ENCODE measurements at places on chromosomes 3 and 15.

- DNase-seq: no peak
Observed at GRCh38 chr3:184067573-184068055, 14.8 kb downstream of the HTR3C start.

GRCh38 chr15:40029979-40030893 lies 8.7 kb downstream of the SRP14 start:
- no peak for DNase-seq

- no peak for DNase-seq
Observed at GRCh38 chr3:130926504-130926903, 32.6 kb downstream of the ATP2C1 start.

GRCh38 chr3:138513090-138513843 lies 78.9 kb downstream of the ESYT3 start:
- no peak for DNase-seq

DNA sequence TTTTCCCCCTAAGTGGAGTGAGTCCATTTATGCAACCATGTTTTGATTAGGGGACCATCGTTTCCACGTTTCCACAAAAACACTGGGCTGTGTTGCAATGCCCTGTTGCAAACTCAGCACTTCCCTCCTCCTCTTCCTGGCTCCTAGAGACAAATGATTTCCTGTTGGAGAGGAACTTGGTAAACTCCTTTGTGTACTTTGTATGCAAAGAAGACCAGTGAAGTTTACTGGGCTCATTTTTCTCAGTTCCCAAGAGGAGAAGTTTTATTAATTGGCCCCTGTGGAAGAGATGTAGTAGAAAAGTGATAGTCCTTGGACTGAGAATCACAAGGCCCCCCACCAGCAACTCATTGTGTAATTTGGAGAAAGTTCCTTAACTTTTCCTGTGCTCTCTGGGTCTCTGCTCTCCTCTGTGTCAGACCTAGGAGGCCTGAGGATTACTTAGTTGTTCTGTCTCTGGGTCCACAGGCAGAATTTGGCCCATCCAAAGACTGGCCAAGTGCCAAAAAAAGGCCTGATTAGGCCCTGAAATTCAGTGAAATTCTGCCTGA lies 95.0 kb downstream of the ATG7 start:
- no peak for DNase-seq

DNA sequence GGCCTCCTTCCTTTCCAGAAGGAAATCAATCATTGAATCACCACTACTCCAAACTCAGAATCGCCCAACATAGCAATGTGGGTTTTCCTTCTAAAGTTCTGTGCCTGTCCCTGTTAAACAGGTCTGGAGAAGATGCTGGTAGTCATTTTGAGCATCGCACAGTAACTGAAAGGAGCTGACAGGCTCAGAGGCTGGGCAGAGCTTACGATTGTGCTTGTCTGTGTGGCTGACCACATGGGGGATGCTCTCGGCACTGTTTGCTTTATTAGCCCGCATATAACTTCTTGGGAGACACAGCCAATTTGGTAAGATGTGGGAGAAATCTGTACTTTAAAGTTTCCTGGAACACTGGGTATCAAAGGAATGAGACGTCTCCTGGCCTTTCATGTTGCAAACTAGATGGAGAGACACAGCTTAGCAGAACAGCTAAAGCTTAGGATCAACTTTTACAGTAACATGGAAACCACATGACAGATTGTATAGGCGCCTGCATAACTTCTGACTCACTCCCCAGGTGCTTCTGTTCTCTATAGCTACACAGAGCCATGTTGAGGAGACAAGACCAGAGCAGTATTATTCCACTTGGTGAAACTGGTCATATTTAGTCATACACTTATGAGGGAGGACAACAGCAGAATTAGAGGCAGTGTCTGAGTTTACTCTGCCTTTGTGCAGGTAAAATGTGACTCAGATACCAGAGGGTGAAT lies 374.1 kb downstream of the RORA start:
- no peak for DNase-seq

- no peak for DNase-seq
Observed at GRCh38 chr15:38860253-38860652, 295.6 kb upstream of the RASGRP1 start.

DNA sequence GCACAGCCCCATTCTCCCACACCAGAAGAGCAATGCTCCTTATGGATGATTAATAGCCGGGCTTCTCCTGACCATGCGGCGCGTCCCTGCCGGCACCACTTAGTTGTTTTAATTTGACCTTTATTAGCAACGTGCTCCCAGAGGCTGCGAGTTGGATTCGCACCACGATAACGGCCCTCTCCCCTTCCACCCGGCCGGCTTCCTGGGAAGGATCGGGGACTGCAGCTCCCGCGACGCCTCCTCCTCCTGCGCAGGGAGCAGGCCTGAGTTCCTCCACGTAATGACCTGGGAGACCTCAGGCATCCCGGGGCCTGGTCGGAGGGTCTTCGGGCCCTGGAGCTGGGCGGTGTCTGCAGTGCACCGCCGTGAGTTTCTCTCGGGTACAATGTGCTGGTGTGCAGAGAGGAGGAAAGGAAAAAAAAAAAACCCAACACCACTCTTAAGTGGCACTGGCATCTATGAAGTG lies 243.3 kb upstream of the TOPAZ1 start:
- DNase-seq: no peak

DNA sequence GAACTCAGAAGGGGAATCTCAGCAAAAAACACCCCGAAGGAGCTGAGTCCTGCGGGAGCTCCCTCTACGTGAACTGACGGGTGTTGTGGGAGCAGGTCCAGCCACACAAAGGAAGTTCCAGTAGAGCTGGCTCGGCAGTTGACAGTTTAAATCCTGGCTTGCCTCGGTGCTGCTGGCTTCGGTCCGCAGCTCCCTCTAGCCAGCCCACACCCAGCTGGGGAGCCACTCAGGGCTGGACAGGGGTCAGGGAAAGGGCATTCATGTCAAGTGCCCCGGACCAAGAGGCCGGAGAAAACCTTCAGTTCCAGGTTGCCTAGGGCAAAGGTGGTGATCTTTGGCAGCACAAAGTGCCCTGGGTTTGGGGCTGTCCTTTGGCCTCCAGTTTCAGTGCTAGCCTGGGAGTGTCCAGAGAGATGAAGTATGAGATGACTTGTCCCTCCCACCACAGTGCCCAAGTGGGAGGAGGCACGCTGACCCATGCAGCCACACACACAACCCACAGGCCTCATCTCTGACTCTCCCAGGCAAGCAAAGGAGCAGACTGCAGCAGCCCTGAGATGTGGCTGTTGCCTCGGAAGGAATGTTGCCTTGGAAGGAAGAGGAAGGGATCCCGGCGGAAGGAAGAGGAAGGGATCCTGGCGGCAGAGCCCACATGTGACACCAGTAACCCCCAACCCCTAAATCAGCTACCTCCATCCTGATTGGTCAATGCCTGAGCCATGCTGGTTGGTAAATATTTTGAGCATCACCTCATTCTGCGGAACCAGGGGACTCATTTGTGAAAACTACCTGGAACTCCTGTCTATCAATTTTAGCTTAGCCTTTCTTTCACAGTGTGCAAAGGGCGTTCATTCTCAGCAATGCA lies 13.9 kb upstream of the ANPEP start:
- DNase-seq: peak; percentile 32

- peak; percentile 68 for DNase-seq
Observed at GRCh38 chr3:8443829-8444791, 57.5 kb upstream of the LMCD1 start.

DNA sequence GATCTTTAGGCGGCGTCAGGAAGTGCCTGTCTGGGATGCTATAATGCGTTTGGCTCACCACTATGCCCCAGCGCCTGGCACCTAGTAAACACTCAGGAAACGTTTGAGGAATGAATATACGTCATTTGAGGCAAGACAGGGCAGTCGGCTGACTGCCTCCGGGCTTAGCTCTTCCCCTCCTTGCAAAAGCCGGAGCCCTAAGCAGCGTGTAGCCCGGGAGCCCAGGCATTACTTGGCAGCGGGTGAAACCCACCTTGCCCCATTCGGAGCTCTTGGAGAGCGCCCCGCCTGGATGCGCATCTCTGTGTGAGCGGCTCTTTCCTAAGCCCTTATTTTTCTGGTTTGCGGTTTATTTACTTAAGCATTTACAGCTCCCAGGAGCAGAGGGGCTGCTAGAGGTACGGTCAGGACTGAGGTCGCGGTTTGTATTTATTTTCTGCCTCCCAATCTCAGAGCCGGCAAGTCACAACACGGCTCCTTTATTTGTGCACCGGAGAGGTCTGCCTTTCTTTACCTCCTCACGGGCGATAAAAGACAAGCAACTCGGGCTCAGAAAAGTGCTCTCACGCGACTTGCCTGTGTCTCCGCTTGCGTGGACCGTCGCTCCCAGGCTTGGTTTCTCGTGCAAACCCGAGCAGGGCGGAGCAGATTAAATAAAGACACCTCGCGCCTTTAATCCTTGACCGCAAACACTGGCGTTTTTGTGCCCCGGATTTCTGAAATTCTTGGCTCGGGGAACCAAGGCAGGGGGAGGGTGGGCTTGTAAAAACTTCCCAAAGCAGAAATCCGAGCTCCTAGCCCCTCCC lies 737 bp upstream of the ITPR1 start:
- DNase-seq: no peak

DNA sequence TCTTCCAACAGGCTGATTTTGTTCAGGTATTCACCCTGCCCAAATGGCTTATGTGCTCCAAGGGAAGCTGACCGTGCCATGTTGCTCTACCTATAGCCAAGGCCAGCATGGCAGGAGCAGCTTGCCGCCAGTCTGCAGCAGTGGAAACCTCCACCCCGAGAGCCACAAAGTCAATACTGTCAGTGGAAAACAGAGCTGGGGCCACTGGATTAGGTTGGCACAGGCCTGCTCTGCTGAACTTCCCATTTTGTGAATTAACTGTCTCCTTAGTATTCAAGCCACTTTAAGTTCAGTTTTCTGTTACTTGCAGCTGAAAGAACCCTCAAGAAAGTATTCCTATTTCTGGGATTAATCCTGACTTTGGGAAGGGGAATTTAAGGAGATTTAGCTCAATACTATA lies 63.8 kb upstream of the XCR1 start:
- no peak for DNase-seq

- no peak for DNase-seq
Observed at GRCh38 chr15:27762471-27762870, 336.6 kb downstream of the OCA2 start.

- DNase-seq: no peak
Observed at GRCh38 chr15:76905855-76906254, 715 bp upstream of the SCAPER start.

GRCh38 chr3:156816091-156816793 lies 9.9 kb upstream of the LEKR1 start:
- DNase-seq: no peak

DNA sequence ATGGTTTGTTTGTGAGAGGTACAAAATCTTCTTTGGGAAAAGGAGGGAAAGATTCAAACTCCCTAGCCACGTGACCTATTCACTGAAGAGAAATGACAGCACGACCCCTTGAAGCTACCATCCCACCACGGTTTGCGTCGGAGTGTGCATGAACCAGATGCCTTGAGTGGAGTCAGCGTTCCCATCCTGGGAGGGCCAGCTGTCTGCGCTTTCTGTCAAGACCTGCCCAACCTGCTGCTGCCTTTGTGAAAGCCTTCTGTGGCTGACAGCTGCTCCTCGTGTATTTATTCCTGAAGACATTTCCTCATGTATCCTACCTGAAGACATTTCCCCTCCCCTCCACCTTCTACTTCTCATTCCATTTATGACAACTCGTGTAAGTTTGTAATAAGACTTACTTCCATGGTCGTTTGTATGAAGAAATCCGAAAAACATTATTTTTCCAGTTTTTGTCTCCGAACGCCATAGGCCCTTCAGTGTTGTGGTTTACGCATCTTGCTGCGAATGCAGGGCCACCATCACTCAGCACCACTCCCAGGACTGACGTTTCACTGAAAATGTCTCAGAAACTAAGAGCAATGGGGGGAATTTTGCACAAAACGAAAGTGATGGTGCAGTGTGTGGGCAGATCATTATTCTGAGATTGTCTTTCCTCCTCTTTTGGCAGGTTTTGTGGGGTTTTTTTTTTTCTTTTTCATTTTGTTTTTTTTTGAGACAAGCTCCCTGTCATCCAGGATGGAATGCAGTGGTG lies 18.9 kb downstream of the EBLN2 start:
- no peak for DNase-seq

GRCh38 chr3:20326541-20326940 lies 140.5 kb upstream of the SGO1 start:
- no peak for DNase-seq

DNA sequence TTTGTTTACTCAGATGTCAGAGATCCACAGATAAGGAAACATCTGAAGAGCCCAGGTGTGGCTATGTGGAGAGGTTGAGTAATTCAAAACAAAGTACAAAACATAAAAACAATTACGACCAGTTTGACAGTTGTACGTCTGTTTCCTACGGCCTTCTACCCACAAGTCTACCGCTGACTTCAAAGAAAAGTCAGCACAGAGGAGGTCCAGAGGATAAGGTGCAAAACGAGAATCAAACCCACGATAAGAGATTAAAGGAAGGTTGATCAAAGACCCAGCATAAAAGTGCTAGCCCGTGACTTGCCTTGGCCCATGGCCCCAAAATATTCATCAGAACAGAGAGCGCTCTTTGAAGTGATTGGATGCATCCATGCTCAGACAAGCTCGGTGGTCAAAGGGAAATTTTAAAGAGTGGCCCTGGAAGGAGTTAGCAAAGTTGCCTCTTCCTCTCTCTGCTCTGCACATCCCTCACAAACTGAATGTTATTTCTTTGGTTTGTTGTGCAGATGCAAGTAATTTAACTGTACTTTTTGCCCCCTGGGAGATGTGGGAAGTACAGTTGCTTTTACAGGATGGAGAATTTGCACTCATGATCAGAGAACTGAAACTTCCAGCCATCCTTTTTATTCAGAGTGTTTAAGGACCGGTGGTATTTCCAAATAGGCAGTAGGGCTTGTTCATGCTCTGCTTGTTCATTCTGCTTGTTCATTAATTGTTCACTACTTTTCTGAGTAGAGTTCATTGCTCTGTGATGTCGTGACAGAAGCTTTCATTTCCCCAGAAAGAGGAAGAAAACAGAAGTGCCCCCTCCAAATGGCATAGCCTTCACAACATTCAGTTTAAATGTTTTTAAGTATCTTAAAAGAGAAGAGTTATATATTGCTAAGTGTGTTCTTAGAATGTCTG lies 31.1 kb downstream of the MME start:
- DNase-seq: no peak

GRCh38 chr15:33234020-33234461 lies 39.5 kb upstream of the FMN1 start:
- DNase-seq: no peak

GRCh38 chr3:135106445-135106844 lies 311.4 kb downstream of the EPHB1 start:
- no peak for DNase-seq

GRCh38 chr3:188257384-188258026 lies 103.5 kb downstream of the LPP start:
- no peak for DNase-seq

DNA sequence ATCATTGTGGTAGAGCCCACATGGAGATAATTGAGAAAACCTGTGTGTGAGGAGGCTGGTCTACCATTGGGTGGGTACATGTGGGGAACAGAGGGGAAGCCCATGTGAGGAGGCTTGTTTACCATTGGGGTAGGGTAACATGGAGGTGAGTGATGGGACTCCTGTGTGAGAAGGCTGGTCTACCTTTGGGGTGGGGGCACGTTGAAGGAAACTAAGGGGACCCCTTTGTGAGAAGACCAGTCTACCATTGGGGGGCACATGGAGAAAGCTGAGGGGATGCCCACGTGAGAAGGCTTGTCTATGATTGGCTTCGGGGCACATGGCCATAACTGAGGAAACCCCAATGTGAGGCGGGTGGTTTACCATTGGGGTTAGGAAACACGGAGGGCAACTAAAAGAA lies 158.5 kb downstream of the FBLN2 start:
- no peak for DNase-seq
